Right cardiac atrium (tissue), 5 donors: ENCODE measurements at places on chromosomes 7 and 10. TPM values are rescaled to one million over a fixed set of nuclear protein-coding genes. Genes with fewer than 3 reads are reported as not detected.

The VIPR2 gene
- total RNA-seq = 9.5 TPM

The FBXW4 gene
- 121 TPM for total RNA-seq

The PITX3 gene
- 0.25 TPM for total RNA-seq

The CPN1 gene
- not detected for total RNA-seq

The PLPP4 gene
- not detected for total RNA-seq

The ACSM6 gene
- not detected for total RNA-seq

The NEURL1 gene
- total RNA-seq = 0.17 TPM
